ENCODE measurements at places on chromosomes 5 and 9.

- H3K4me3 ChIP-seq, result no peak overlapping the region
- H3K36me3 ChIP-seq, result peaks cover 14% of the 10 kb centered on the region
- no peak for DNase-seq
Measured at GRCh38 chr5:172885597-172886340, 51.7 kb downstream of the ERGIC1 start.

DNA sequence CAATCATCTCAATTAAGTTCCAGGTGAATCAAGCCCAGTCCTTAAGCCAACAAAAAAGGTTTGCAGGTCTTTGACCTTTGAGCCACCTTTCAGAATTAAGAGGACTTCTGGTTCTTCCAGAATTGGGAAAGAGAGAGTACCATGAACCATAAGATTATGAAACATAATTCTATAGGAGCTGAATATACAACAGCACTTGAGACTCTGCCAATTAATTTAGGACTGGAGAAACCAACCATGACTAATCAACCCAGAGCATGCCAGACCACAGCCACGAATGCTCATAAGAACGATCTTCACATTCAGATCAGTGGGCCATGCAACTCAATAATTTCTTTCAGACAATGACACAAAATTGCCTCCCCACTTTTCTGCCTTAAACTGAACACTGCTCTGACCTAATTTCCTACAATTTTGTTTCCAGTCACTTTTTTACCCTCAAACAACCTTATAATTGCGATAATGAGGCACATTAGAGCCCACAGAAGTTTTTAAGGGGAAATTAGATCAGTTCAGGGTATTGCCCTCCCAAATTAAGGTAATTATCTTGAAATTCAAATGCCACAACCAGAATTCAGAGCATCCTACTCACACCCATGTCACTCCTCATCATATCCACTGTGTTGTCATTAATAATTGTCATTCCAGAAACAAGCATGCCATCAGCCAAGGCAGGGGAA lies 213.4 kb downstream of the ATPSCKMT start:
- no peak for DNase-seq
- H3K27ac ChIP-seq, result no peak overlapping the region
- H3K4me1 ChIP-seq, result no peaks in the 10 kb centered on the region
- no peaks in the 10 kb centered on the region for H3K36me3 ChIP-seq
- H3K27me3 ChIP-seq, result no peaks in the 10 kb centered on the region

DNA sequence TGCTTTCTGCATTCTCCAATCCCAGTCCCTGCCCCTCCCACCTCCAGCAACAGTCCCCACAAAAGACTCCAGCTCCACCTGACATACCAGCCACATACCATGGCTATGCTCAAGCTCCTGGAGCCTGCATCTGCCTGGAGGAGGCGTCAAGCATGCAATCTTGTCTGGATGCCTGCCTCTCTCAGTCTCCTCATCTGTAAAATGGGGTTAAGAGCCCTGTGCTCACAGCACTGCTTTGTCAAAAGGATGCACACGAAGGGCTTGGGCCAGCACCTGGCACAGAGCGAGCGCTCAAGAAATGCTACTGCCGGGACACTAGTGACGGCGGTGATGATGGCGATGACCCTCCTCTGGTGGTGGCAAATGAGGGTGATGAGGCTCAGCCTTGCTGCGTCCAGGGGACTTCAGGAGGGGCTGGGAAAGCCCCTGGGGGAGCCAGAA lies 202.9 kb upstream of the IER5L start:
- no peak for DNase-seq
- peaks cover 6% of the 10 kb centered on the region for H3K4me1 ChIP-seq
- no peaks in the 10 kb centered on the region for H3K27me3 ChIP-seq
- H3K36me3 ChIP-seq, result no peaks in the 10 kb centered on the region

- no peaks in the 10 kb centered on the region for H3K36me3 ChIP-seq
- no peaks in the 10 kb centered on the region for H3K4me1 ChIP-seq
- DNase-seq, result no peak
- peaks cover 58% of the 10 kb centered on the region for H3K27me3 ChIP-seq
Measured at GRCh38 chr5:173538654-173539053, 77.8 kb downstream of the BOD1 start.

DNA sequence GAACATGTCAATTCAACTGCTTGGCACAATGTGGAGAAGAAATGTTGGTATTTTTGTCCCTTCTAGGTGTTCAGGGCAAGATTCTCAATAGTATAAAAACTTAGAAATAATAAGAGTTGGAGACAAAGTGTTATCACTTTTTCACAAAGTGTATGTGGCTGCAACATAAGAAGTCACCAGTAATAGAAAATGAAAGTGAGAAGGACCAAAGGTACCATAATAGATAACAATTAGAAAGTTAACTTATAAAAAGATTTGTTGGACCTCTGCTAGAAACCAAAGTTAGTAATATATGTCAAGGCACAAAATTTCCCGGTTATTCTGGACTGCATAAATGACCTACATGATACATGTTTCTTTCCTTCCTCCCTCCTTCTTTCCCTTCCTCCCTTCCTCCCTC lies 1535.3 kb downstream of the EFNA5 start:
- no peak for DNase-seq
- H3K4me3 ChIP-seq, result no peak overlapping the region
- H3K36me3 ChIP-seq, result no peaks in the 10 kb centered on the region
- H3K27ac ChIP-seq, result no peak overlapping the region
- no peaks in the 10 kb centered on the region for H3K27me3 ChIP-seq
- H3K4me1 ChIP-seq, result no peaks in the 10 kb centered on the region

GRCh38 chr9:4618700-4619099 lies 43.4 kb upstream of the PLPP6 start:
- peak overlapping the region; percentile 25 for H3K27ac ChIP-seq
- H3K4me3 ChIP-seq, result no peak overlapping the region
- H3K36me3 ChIP-seq, result peaks cover 6% of the 10 kb centered on the region
- H3K27me3 ChIP-seq, result peaks cover 6% of the 10 kb centered on the region
- H3K4me1 ChIP-seq, result peaks cover 21% of the 10 kb centered on the region

GRCh38 chr5:136350343-136350742 lies 15.0 kb downstream of the TRPC7 start:
- H3K4me1 ChIP-seq, result no peaks in the 10 kb centered on the region
- no peaks in the 10 kb centered on the region for H3K27me3 ChIP-seq
- H3K27ac ChIP-seq, result no peak overlapping the region
- no peaks in the 10 kb centered on the region for H3K36me3 ChIP-seq
- no peak overlapping the region for H3K4me3 ChIP-seq
- no peak for DNase-seq

DNA sequence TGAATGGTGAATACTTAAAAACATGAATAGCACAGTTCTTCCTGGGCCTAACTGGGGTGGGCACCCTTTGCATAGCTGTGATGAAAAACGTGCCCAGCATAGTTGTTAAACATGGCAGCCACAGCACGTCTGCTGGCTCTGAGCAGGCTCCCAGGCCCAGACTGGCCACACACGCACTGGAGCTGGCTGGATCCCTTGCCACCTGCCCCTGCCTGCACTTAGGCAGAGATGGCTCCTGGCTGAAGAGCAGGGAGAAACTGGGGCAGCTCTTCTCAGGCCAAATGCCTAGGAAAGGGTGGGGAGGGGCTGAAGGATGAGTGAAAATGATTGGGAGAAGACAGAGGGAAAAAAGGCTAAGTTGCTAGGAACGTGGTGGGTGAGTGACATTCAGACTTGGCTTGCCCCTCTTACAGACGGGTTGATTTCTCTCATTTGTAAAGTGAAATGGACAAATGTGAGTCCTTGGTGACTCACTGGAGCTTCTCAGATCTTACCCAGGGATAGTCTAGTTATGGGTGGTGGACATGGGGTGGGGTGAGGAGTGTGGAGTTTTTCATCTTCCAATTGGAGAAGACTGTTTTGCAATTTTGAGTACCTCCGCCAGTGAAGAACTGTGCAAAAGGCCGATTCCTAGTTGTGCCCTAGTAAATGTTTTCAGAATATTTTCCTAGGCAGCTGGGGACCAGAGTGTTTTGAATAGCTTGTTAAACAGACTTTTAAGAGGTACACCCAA lies 42.4 kb downstream of the TRIO start:
- H3K27ac ChIP-seq, result no peak overlapping the region
- H3K4me1 ChIP-seq, result no peaks in the 10 kb centered on the region
- H3K36me3 ChIP-seq, result no peaks in the 10 kb centered on the region

- no peaks in the 10 kb centered on the region for H3K36me3 ChIP-seq
- H3K27ac ChIP-seq, result no peak overlapping the region
- peaks cover 14% of the 10 kb centered on the region for H3K27me3 ChIP-seq
- H3K4me1 ChIP-seq, result no peaks in the 10 kb centered on the region
- DNase-seq, result no peak
Measured at GRCh38 chr5:174785120-174785680, 60.8 kb downstream of the MSX2 start.

GRCh38 chr5:157870837-157871834 lies 12.2 kb upstream of the CLINT1 start:
- peaks cover 4% of the 10 kb centered on the region for H3K4me1 ChIP-seq
- no peak overlapping the region for H3K4me3 ChIP-seq
- H3K36me3 ChIP-seq, result no peaks in the 10 kb centered on the region
- no peak for DNase-seq
- H3K27me3 ChIP-seq, result peaks cover 8% of the 10 kb centered on the region

GRCh38 chr5:38756068-38756467 lies 89.7 kb upstream of the OSMR start:
- no peak overlapping the region for H3K4me3 ChIP-seq
- H3K4me1 ChIP-seq, result peaks cover 2% of the 10 kb centered on the region
- DNase-seq, result no peak

- H3K4me3 ChIP-seq, result no peak overlapping the region
- H3K27me3 ChIP-seq, result peaks cover 5% of the 10 kb centered on the region
- DNase-seq, result no peak
- no peaks in the 10 kb centered on the region for H3K4me1 ChIP-seq
- peak overlapping the region; percentile 10 for H3K27ac ChIP-seq
Measured at GRCh38 chr5:130278136-130278535, 373.9 kb downstream of the CHSY3 start.

DNA sequence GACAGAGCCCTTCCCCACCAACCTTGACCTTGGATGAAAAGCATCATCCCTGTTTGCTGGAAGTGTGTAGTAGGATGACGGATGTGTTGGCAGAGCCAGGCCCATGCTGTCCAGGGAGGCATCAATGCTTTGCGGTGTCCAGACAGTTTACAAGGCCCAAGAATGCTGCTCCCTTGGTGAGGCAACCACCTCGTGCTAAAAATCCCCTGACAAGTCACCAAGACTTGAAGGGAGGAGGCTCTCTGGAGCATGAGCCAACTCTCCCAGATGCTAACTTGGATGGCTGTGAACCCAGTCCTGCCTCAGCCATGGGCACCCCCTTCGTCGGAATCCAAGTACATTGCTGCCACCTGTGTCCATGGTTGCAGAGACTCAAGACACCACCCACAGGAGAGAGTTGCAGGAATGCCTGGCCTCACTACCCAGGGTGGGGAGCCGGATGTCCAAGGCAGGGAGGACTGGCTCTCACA lies 9.5 kb upstream of the NKD2 start:
- H3K27ac ChIP-seq, result no peak overlapping the region
- H3K4me1 ChIP-seq, result peaks cover 17% of the 10 kb centered on the region
- no peaks in the 10 kb centered on the region for H3K36me3 ChIP-seq
- no peak for DNase-seq

DNA sequence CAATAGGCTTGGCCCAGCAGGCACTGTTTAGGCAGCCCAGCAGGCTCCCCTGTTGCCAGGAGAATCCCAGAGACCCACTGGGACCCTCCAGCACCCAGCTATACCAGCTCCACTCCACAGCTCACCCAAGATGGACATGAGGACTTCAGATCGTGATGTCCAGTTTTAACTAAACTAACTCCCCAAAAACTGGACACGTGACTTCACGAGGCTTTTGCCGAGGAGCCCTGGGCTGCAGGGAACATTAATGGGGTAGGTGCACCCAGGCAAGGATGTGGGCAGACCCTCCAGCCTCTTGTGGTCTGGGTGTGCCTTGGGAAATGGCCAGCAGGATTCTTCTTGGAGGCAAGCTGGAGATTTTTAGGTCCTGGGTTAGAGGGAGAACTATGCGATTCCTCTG lies 8.9 kb upstream of the NKD2 start:
- no peak for DNase-seq
- H3K36me3 ChIP-seq, result no peaks in the 10 kb centered on the region
- peaks cover 4% of the 10 kb centered on the region for H3K27me3 ChIP-seq
- H3K27ac ChIP-seq, result no peak overlapping the region

DNA sequence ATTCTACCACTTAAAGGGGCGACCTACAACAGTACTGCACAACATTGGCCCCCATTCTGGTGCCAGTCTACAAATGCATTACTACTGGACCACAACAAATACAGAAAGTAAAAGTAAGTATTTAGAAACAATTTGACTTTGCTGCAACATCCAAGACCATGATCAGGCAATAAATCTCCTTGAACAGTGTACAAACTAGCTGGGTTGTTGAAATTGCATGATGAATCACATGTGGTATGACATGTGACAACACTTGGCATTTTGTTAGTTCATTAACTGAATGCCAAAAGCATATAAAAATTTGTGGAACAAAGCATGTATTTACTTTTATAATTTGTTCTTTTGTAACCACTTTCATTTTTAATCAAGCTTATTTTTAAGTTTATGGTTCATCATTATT lies 270.5 kb downstream of the NFIB start:
- H3K4me1 ChIP-seq, result no peaks in the 10 kb centered on the region
- H3K27ac ChIP-seq, result no peak overlapping the region
- H3K36me3 ChIP-seq, result no peaks in the 10 kb centered on the region

GRCh38 chr5:96159043-96159442 lies 197.4 kb upstream of the ELL2 start:
- no peak overlapping the region for H3K27ac ChIP-seq
- H3K27me3 ChIP-seq, result peaks cover 15% of the 10 kb centered on the region
- no peaks in the 10 kb centered on the region for H3K36me3 ChIP-seq
- H3K4me1 ChIP-seq, result no peaks in the 10 kb centered on the region
- no peak for DNase-seq

DNA sequence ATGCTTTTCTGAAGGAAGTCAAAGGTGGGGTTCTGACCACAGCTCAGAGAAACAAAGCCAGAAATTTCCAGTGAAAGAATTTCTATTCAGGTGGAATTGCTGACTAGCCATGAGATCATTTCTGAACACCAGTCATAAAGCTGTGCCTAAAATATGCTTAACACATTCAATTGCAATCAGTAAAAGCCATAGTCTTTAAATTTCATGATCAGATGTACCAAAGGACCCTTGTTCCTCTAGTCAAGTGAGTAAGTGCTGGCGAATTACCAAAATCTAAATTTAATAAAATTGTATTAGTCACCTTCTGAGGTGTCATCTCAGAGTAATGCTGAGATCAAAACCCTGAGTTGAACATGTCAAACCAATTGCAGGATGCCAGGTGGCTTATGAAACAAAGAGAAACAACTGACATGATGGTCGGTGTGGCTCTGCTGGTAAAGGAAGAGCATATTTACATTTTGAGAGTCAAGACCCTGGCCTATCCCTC lies 334.2 kb upstream of the CCNH start:
- no peak overlapping the region for H3K4me3 ChIP-seq
- no peaks in the 10 kb centered on the region for H3K36me3 ChIP-seq
- no peaks in the 10 kb centered on the region for H3K4me1 ChIP-seq
- peaks cover 21% of the 10 kb centered on the region for H3K27me3 ChIP-seq
- DNase-seq, result no peak
- no peak overlapping the region for H3K27ac ChIP-seq

- peaks cover 77% of the 10 kb centered on the region for H3K27me3 ChIP-seq
- no peak for DNase-seq
- H3K4me1 ChIP-seq, result peaks cover 2% of the 10 kb centered on the region
- no peak overlapping the region for H3K27ac ChIP-seq
Measured at GRCh38 chr5:73415171-73415570, 33.4 kb downstream of the FOXD1 start.

Data from T-helper 17 cell (primary cell).